Left ventricle myocardium superior (tissue), 1 donor: ENCODE measurements at places on chromosomes 13 and 19.

GRCh38 chr19:7415163-7415856 lies 66.6 kb downstream of the ARHGEF18 start:
- no peak for DNase-seq

GRCh38 chr19:7831452-7831851 lies 1.4 kb downstream of the EVI5L start:
- DNase-seq = no peak

DNA sequence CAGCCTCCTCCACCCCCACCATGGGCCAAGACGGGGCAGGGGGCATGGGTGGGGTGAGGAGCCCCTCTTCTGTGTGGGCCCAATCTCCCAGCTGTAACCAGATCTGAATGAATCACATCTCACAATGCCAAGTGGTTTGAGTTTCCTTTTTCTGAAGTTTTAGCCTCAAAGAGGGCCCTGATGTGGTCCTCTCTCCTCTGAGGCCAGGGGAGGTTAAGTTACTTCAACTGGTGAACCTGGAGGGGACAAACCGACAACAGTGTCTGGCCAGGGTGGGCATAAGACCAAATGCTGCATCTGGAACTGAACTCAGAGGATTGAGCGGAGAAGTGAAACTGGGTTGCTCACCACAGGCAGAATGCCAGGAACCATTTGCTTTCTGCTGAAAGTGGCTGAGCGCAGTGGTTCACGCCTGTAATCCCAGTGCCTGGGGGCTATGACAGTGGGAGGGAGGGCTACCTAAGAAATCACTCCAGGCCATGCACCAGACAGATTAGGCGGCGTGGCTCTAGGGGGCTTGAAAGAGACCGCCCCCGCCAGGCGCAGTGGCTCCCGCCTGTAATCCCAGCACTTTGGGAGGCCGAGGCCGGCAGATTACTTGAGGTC lies 15.4 kb upstream of the IRGC start:
- DNase-seq = peak; percentile 39

DNA sequence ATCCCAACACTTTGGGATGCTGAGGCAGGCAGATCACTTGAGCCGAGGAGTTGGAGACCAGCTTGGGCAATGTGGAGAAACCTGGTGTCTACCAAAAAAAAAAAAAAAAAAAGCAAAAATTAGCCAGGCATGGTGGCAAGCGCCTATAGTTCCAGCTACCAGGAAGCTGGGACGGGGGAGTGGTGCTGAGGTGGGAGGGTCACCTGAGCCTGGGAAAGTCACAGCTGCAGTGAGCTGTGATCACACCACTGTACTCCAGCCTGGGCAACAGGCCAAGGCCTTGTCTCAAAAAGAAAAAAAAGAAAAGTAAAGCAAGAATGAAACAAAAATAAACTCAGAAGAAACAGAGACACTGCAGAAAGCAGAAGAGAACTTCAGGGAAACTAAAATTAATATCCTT lies 31.6 kb downstream of the MTRF1 start:
- peak; percentile 47 for DNase-seq

- DNase-seq = no peak
Measured at GRCh38 chr13:106498571-106498970, 36.9 kb downstream of the EFNB2 start.

DNA sequence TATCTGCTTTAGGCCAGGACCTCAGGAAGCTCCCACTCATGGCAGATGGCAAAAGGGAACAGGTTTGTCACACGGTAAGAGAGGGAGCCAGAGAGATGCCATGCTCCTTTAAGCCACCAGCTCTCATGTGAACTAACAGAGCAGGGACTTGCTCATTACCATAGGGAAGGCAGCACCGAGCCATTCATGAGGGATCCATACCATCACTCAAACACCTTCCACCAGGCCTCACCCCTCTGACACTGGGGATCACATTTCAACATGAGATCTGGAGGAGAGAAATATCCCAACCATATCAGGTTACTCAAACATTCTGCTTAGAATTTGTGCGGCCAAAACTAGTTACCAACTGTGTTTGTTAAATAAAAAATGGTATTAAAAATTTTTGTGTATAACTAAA lies 427.0 kb downstream of the UQCRFS1 start:
- no peak for DNase-seq

- DNase-seq = no peak
Measured at GRCh38 chr13:30900436-30900835, 5.6 kb upstream of the MEDAG start.

DNA sequence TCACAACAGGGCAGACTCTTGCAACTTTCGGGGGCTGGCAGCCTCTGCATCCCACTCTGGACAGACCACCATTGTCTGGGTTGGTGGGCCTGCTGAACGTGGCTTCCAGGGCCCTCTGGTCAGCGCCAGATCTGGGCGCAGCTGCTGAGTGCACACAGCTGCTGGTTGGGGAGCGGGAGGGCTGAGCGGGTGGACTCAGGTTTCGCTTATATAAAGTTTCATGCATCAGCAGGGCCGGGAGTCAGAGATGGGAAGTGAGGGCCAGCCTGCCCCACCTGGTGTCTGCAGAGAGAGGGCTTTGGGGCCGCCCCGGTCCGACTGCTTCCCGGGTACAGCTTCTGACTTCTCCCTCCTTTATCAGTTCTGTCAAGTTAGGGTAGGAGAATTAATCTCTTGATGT lies 6.9 kb downstream of the ARHGEF7 start:
- DNase-seq = no peak

GRCh38 chr13:93446238-93446637 lies 219.6 kb downstream of the GPC6 start:
- no peak for DNase-seq

DNA sequence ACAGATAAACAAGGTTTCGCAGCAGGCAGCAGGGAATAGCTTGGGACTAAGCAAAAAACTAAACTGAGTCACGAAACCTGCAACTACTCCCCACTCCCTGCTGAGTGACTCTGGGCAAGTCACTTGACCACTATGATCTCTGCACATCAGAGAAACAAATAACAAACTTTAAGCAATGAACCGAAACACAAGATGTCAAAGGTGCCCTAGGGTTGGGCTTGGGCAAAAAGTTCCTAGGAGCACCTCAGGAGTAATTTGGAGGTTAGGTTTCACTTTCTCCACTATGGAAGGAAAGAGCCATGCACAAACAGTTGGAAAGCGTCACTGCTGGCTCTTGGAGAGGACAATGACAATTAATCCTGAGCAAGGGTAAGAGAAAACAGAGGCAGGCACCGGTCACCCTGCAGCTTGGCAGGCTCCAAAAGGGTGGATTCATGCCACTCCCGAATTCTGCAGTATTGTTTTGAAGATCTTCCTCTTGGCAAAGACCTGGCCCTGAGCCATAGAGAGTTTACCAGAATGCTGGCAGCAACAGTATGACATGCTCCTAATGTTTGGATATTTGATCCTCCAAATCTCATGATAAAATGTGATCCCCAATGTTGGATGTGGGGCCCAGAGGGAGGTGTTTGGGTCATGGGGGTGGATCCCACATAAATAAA lies 60.3 kb downstream of the CRYL1 start:
- DNase-seq = no peak

- peak; percentile 41 for DNase-seq
Measured at GRCh38 chr19:17332677-17333581, 1.7 kb downstream of the ANO8 start.

DNA sequence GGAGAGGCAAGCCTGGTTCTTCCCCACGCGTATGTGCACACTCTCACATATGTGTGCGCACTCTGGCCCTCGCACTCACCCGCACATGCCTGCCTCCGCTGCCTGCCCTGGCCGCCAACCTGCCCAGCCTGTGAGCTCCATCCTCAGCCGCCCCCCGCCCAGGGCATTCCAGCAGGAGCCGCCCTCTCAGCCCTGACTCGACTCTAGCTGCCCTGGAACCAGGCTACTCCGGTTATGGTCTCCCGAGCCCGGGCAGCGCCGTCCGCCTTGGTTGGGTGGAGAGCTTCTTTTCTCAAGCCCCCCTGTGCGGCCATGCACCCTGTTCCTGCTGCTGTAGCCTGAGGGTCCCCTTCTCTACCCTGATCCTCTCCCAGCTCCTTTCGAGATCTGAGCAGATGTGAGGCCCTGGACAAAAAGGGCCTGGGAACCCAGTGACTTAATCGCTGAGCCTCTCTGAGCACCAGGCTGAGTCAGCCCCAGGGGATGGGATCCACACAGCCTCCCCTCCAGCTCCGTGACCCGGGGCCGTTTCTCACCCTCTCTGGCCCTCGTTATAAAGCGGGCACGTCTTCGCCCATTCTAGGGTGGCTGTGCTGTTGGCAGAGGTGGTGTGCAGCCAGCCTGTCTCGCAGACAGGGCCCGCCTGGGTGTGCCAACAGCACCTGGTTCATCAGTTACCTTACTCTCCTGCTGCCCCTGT lies 191.5 kb downstream of the TEX29 start:
- no peak for DNase-seq

GRCh38 chr13:39864221-39864620 lies 208.8 kb downstream of the COG6 start:
- DNase-seq = no peak

DNA sequence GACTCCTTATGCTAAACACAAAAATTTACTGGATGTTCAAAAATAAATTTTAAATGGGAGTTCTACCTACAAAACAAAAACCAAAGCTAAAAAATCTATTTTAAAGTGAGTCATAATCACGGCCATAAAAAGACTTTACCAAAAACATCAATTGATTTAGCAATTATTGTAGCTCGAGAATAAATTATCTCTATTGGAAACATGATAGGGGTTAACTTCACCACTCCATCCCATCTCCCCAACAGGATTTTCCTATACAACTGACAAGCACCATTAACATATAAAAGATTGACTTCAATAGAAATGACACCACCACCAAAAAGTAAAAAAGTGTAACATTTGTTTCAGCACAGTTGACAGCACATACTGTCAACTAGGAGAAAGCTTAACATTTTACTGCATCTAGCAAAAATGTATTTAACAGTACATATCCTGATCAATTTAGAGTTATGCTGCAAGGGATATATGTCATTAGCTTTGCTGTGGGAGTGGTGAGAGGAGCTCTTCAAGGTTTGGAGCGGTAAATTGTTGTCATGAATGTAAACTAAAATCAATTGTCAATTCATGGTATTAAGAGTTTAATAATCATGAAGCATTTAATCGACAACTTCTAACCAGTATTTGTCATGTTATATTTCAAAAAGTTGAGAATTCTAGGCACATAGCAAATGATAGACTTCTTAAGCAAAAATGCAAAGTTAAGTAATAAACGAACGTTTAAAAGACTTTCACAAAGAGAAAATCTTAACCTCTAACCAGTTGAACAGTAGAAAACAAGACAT lies 3.8 kb downstream of the UBL3 start:
- DNase-seq = no peak

GRCh38 chr13:102587916-102588315 lies 8.9 kb upstream of the TPP2 start:
- no peak for DNase-seq

DNA sequence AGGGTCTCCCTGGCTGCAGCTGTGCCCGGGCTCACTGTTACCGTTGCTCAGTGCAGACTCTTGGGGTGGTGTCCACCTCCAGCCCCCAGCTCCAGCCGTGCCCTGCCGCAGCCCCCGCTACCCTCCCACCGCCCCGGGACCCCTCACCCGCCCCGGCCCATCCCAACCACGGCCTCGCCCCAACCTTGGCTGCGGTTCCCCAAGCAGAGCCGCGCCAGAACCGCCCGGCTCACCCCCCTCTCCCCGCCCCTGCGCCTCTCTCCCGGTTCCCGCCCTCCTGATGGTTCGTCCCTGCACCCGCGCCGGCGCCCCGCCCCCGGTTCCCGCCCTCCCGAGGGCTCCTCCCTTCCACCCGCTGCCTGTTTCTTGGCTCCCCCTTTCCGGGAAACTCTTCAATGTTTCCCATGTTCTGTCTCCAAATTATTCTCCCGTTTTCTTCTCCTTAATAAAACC lies 40.3 kb downstream of the ANKRD10 start:
- DNase-seq = peak; percentile 93

GRCh38 chr19:18992696-18993095 lies 40.6 kb downstream of the SUGP2 start:
- no peak for DNase-seq

DNA sequence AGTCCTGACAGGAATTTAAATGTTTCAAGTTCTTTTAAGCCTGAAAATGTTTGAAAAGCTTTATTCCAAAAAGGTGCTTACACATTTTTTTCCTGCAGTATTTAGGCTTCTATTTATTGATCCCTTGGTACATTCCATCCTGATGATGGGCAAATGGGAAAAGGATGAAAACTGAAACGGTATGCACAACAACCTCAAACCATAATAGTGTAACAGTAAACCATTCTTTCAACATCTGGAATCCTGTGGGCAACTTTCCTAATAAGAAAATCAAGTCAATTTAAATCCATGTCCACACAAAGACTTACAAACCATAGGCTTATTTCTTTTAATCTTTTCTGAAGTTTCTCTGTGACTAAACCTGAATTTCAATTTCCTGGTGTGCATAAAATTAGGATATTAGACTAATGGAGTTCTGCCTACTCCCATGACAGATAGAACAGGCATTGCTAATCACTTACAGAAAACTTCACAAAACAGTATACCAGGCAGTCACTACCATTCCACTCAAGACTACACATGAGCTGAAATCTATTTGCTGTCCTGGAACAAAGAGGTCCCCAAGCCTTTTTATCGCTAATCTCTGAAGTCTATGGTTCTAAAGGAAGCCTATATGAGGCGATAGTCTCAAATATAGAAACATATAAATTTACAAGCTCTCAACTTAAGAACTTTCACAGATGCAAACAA lies 103.3 kb downstream of the DLEU7 start:
- no peak for DNase-seq

DNA sequence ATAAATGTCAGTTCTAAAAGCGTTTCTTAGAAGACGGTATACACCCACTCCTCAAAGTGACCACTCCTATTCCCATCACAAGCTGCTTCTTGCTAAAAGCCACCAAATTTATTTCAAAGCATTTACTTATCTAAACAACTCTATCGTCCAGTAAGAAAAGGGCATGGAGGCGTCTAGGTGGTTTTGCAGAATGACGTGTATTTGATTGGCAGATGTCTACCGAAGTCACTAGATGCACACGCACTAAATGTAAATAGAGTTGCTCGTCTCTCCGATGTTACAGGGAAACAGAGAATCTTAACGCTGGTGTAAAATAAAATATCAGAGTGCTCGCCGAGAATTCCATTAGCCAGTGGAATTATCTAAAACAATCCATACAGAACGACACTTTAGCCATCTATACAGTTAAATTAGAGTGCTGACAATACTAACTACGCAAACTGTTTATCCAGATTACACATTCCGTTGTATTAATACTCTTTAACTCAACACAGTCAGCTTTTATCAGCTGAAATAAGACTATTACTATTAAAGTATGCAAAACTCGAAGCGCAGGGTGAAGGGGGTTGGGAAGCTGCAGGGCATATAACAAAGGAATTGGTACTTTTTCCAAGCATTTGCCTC lies 1.9 kb downstream of the KLF12 start:
- DNase-seq = no peak

GRCh38 chr19:17370026-17370587 lies 7.0 kb downstream of the PLVAP start:
- DNase-seq = no peak

DNA sequence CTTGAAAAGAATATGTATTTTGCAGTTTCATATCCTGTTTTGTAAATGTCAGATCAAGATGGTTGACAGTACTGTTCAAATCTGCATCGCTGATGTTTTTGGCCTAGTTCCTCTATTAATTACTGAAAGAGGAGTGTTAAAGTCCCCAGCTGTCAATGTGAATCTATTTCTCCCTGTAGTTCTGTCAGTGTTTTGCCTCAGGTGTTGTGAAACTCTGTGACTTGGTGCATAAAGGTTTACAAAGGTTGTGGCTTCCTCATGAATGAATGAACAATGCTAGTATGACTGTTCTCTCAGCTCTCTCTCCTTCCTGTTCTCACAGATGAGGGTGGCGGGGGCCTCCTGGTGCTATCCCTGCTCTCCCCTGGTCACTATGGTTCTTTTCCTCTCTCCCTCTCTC lies 142.4 kb downstream of the MYCBP2 start:
- no peak for DNase-seq
